H4 (cell line): ENCODE measurements at places on chromosomes 4 and X. TPM values are rescaled to one million over a fixed set of nuclear protein-coding genes. Genes with fewer than 3 reads are reported as not detected.

DNA sequence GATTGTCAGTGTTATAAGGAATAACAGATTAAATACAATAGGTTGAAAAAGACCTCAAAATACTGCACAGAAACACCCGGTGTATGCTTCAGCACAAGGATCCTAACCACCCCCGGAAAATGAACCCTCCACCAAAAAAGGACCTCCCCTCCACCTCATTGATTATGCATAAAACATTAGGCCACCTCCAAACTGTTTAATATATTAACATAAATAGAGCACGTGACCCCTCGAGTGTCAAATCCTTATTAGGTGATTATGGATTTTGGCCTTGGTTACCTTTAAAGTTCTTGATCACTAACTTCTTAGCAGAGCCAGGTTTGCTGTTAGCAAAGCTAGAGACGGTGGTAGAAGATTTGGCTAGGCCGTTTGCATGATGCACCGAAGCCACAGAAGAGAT is 958 bp downstream of the CUL4B start:
- DNase-seq = no peak

- DNase-seq = no peak
These were observed 182.8 kb downstream of the GUCY2F start for GRCh38 chrX:109299091-109299490.

PPARGC1A gene
- 0.94 and 2.4 TPM in 2 replicates for total RNA-seq

TRPC3 gene
- 0.55 and 2.3 TPM in 2 replicates for total RNA-seq
